ENCODE measurements at places on chromosomes 13 and 19. TPM values are rescaled to one million over a fixed set of nuclear protein-coding genes. Genes with fewer than 3 reads are reported as not detected.

The CDC42EP5 gene
- total RNA-seq: 33.4 TPM

The DACT3 gene
- 13.8 TPM for total RNA-seq

The ZNF541 gene
- not detected for total RNA-seq

The TINCR gene
- 37.1 TPM for total RNA-seq

The GADD45B gene
- 181 TPM for total RNA-seq

Data from vagina (tissue), 2 donors.